Panc1 (cell line): ENCODE measurements at places on chromosomes 16 and 17.

DNA sequence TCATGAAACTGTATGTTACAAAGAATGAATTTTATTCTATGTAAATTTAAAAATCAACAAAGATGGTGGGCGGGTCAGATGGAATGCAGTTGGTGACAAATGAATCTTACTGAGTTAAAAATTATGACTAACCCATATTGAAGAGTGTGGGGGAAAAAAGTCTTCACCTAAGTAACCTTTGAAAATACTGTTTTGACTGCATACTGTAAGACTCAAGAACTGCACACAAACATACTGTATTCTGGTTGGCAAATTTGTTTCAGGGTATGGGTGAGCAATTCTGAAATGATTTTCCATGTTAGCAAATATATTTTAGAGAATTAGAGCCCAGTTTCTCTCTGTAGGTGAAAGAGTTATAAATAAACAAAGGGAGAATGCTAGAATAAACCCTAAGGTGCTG lies 153.7 kb upstream of the KCNJ18 start:
- no peak for DNase-seq

GRCh38 chr17:45643591-45643990 lies 140.5 kb upstream of the CRHR1 start:
- no peak for DNase-seq

- DNase-seq: no peak
Observed at GRCh38 chr17:5785867-5786509, 201.7 kb upstream of the NLRP1 start.

- DNase-seq: peak; percentile 46
Observed at GRCh38 chr16:48687421-48688038, 77.5 kb upstream of the N4BP1 start.

- no peak for DNase-seq
Observed at GRCh38 chr16:56742030-56742984, 12.4 kb downstream of the NUP93 start.

DNA sequence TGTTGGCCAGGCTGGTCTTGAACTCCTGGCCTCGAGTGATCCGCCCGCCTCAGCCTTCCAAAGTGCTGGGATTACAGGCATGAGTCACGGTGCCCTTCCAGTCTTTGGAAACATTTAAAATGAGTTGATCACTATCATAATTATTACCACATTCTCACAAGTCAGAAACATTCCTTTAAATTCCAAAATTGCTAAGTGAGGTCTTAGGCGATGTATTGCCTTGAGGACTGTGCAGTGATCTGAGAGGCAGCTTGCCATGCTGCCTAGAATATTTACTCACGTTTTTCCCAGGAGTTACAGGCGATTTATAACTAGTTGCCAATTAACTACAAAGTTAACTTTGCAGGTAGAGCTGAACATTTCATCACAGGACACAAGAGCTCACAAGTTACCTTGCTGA lies 5.7 kb upstream of the ATXN1L start:
- DNase-seq: no peak

DNA sequence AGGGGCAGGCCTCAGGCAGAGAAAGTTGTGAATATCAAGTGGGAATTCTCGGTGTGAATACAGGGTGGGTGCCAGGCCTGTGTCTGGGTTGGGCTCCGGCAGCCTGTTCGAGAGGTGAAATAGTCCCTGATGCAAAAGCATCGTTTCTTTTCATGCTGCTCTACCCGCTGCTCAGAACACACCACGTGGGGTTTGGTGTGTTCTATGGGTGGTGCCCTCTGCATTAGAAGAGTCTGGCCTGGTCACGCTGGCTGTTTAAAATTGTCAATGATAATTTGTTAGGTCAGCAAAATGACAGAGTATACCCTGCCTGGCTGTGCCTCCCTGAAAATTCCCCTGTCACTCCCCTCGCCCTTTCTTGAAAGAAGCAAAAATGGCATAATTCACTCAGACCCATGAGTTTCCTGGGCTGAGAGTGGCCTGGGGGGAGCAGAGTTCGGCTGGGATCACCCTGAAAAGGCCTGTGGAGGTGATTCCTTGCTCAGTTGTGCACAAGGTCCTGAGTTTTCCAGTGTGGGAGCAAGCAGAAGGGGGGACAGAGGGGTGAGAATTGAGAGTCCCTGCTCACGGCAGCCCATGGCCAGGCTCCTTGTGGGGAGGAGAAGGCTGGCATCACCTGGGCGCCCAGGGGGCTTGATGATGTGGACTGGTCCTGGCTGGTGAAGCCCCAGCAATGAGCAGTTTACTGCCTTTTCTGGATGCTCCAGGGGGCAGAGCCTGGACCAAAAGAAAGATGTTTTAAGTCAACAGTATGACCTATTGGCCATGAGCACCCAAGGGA lies 3.2 kb downstream of the CACNG5 start:
- no peak for DNase-seq

GRCh38 chr16:68022278-68022727 lies 729 bp downstream of the DDX28 start:
- DNase-seq: no peak

GRCh38 chr17:77212081-77212832 lies 71.5 kb downstream of the SEC14L1 start:
- DNase-seq: no peak

- DNase-seq: no peak
Observed at GRCh38 chr16:84461413-84462295, 42.8 kb downstream of the MEAK7 start.

GRCh38 chr16:27726621-27727261 lies 176.8 kb downstream of the KATNIP start:
- DNase-seq: peak; percentile 71

- DNase-seq: no peak
Observed at GRCh38 chr17:3808701-3809100, 7.7 kb upstream of the ITGAE start.

DNA sequence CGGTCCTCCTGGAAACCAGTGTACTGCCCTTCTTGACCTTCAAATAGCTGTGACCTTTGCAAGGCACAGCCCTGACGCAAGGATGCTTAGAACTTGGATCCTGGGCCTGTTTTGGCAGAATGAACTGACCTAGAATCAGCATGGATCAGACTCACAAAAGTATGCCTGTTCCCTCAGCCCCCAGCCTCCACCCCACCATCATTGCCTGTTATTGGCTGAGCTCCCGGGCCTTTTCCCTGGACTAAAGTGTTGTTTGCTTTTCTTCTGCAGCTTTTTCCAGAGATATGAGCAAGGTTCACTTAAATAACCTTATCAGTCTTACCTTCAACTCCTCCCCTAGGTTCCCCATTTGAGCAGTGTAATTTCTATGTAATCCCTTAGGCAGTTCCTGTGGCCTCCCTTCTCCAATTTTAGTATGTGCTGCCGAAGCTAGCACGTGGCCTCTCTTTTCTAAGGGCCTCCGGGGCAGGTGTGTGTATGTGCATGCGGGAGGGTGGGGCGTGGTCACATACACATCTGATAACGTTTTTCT lies 347.4 kb downstream of the MAF start:
- no peak for DNase-seq

- no peak for DNase-seq
Observed at GRCh38 chr16:63171545-63171944, 1135.3 kb upstream of the CDH8 start.

- DNase-seq: no peak
Observed at GRCh38 chr16:31268891-31269290, 9.1 kb downstream of the ITGAM start.

GRCh38 chr16:57899771-57900661 lies 70.9 kb downstream of the CNGB1 start:
- peak; percentile 36 for DNase-seq

DNA sequence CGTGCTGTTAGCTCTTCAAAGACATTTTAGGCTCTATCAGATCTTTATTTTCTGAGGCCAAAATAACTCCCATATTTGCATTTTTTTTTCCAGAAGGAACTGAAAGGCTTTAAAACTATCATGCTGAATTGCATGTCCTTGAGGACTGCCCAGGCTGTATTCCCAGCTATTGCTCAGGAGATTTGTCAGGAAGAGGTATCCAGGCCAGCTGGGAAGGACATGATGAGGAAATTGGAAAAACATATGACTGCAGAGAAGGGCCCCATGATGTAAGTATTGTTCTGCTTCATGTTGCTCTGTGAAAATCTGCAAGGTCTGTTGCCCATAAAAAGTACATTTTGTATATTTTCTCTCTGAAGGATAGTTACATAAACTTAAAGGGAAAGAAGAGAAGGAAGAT lies 5.7 kb downstream of the CDC6 start:
- DNase-seq: no peak

GRCh38 chr17:83096401-83097224 lies 17.2 kb downstream of the METRNL start:
- no peak for DNase-seq

GRCh38 chr17:70606086-70606485 lies 436.8 kb downstream of the KCNJ2 start:
- no peak for DNase-seq

GRCh38 chr16:543301-544164 lies 16.0 kb downstream of the CAPN15 start:
- DNase-seq: no peak

DNA sequence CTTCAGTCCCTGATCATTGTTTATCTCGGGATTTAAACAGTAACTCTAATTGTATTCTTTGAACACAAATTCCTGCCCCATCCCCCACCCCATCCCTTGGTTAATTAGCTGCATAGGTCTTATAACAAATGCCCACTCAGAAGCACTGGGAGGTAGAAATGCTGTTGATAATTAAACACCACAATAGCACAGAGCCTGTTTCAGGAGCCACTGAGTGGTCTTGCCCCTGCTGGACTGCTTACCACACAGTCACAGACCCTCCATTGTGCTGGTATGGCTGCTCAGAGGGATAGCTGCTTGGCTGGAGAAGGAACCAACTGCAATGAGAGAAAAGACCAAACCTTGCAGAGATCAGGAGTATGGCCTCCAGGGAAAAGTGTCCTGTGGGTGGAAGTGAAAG lies 214.1 kb downstream of the ANKFN1 start:
- no peak for DNase-seq

DNA sequence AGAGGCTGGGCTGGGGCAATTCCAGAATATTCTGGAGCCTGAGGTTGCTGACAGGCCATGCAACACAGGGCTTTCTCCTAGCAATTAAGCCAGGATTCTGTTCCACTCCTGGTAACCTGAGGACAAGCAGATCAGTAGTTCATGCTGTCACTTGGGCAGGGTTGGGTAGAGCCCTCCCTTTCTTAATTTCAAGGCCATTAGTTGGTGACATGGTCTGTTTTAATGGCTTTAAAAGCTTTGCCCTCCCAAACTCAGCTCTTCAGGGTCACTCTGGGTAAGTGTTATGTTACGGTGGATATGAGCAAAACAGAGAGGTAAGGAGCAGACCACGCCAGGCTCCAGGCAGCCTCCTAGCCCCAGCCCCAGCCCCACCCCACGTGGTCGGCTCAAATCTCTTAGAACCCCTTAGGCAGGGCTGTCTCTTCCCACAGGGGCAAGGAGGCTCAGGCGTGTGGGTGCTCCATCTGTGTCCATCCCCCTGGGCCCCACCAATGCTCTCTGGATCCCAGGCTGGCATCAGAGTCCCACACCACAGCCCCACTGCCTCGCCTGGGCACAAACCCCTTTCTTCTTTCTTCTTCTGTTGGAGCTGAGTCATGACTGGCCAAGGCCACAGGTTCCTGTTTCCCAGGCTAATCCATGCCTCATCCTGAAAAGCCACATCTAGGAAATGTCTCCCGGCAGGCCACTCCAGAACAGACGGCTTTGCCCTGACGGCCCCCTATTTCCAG lies 27.5 kb downstream of the CEP295NL start:
- no peak for DNase-seq

- no peak for DNase-seq
Observed at GRCh38 chr16:79550373-79550772, 50.2 kb downstream of the MAF start.

DNA sequence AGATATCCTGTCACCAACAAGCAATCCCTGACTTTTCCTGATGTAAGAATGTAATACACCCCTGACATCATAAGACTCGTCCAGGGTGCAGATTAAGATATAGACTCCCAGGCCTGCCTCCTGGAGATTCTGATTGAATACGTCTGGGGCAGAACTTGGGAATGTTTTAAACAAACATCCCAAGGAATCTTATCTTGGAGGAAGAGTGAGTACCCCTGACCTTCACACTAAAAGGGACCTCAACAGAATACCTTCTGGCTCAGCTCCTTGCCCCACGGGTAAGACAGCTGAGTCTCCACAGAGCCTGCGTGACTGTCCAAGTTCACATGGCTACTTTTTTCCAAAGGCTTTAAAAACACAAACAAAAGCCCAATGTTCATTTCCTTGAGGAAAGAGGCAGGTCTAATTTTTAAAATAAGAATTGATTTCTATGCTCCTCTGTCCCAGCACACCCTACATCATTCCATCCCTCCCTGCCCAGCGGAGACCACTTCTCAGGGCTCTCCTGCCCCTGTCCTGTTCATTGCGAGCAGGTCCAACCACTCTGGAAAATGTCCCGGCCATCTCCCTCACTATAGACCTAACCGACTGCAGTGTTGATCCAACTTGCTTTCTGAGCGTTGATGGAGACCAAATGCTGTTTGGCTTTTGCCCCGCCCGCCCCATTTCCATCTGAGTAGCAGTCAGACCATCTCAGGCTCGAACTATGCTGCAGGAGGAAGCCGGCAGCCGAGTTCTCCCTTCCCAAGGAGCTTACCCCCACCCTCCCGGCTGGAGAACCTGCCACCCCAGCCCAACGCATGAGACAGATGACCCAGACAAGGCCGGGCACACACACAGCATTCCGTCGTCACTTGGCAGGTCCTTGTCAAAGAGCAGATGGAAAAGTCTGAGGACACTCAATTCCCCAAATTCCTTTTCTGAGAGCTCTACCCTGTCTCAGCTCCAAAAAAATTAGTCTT lies 44.1 kb upstream of the MYH10 start:
- no peak for DNase-seq

DNA sequence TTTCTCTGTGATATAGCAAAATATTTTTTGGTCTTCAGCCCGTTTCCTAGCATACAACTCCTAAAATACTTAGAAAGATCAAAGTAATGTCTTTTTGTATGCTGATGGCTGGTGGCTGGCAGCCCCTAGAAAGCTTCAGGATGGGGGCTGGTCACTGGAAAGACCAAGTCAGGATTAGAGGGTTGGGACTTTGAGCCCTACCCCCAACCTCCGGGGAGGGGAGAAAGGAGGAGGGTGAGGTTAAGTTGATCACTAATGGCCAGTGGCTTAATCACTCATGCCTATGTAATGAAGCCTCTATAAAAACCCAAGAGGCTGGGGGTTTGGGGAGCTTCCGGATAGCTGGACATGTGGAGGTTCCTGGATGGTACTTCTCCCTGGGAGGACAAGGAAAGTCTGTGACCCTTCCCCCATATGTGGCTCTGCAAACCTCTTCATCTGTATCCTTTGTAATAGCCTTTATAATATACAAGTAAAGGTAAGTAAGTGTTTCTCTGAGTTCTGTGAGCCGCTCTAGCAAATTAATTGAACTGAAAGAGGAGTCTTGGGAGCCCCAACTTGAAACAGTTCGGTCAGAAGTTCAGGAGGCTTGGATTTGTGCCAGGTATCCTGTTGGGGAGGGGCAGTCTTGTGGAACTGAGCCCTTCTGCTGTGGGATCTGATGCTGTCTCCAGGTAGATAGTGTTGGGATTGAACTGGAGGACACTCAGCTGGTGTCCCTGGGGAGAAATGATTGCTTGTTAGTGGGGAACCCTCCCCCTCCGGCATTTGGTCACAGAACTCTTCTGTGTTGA lies 3.5 kb downstream of the SLC7A6 start:
- DNase-seq: no peak
